Small intestine (tissue), 16 donors: ENCODE measurements at places on chromosomes 11 and 22. TPM values are rescaled to one million over a fixed set of nuclear protein-coding genes. Genes with fewer than 3 reads are reported as not detected.

GRCh38 chr11:6328321-6328720 is 8.0 kb upstream of the CAVIN3 start:
- no peaks in the 10 kb centered on the region for H3K4me1 ChIP-seq
- H3K27ac ChIP-seq = no peak overlapping the region
- no peak overlapping the region for H3K4me3 ChIP-seq

DNA sequence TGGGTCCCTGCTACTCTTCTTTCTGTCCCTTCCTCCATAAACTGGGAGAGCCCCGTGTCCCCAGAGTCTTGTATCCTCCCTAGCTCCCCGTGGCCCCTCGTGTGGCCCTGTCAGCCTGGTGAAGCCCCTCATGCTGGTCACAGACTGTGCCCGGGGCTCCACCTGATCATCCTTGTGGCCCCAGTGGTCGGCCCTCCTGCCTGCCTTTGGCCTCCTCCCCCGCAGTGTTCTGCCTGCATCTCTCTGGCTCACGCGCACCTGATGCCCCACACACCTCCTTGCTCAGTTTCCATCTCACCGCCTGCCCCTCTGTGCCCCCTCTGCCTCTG is 1.2 kb upstream of the CABP2 start:
- no peak overlapping the region for H3K27ac ChIP-seq
- DNase-seq = no peak
- no peaks in the 10 kb centered on the region for H3K36me3 ChIP-seq
- H3K4me1 ChIP-seq = peaks cover 4% of the 10 kb centered on the region
- H3K4me3 ChIP-seq = no peak overlapping the region

DNA sequence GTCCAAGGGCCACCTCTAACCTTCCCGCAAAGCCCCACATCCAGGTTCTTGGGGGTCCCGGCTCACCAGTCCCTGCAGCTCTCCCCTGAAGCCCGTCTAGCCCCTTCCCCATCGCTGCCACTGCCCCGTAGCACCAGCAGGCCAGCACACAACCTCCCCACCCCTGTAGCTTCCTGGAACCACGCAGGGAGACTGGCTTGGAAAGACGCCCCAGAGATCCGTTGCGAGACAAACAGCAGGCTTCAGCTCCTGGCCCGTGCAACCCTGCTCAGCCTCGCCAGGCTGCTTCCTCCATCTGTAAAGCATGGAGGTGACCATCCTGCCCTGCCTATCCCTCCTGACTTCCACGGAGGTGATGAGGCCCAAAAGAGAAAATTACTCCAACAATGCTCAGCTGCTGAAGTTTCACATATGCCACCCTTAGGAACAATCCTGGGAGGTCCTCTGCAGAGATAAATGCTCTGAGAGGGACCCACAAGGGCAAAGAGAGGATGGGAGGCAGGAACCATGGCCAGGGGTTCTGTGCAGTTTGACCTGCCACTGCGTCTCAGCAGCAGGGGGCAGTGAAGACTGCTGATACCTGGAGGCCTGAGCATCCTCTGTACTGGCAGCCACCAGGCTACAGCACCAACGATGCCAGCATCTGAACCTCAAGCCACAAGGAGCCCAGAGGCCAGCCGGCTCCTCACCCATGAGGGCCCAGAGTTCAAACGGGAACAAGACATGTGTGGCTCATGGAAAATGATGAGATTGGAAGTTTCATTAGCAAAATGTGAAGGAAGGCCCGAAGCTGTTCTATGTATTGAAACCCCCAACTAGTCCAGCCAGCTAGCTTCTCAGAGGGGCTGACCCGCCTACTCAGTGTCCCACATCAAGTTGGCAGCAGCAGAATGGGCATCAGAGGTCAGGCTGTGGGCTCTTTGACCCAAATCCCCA is 16.1 kb downstream of the DGCR2 start:
- H3K36me3 ChIP-seq = no peaks in the 10 kb centered on the region
- H3K27me3 ChIP-seq = no peaks in the 10 kb centered on the region
- H3K4me1 ChIP-seq = no peaks in the 10 kb centered on the region
- no peak for DNase-seq
- H3K27ac ChIP-seq = no peak overlapping the region

- no peak overlapping the region for H3K4me3 ChIP-seq
- DNase-seq = no peak
- H3K27me3 ChIP-seq = no peaks in the 10 kb centered on the region
Measured at GRCh38 chr11:120690406-120690805, 178.9 kb downstream of the GRIK4 start.

DNA sequence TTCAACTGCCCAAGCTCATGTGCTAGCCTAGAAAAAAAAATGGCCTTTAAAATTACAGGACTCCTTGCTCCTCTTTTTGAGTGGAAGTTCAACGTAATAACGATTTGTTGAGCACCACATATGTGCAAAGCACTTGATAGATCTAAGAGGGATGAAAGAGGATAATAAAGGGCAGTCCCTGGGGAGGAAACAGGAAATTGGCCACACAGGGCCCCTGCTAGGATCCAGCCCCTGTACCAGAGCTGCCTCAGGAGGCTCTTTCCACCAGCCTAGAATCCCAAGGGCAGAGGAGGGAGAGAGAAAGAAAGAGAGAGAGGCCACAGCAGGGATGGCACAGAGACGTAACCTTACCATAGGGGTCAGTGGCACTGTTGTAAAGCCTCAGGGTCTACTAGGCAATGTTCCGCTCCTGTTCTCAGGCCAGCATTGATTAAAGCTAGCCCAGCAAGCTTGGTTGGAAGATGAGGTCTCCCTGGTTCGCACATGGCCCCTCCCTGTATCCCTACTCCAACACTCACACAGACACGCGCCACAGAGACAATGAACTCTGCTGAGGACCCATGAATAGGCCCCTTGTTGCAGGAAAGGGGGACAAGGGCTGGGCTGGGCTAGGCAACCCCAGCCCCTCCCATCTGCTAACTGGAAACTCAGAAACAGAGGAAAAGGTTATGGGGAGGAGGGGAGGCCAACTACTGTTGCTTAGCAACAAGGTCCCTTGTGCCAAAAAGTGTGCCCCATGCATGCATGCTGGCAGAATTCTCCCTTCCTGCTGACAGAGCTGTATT is at the start of gene TMPRSS5:
Gene TMPRSS5, minus strand, starts transcription at position 438 of the 785 bp plus-strand sequence. Its CDS starts 84 bp downstream, at position 354.
- no peaks in the 10 kb centered on the region for H3K36me3 ChIP-seq
- no peak within 1 kb of the TSS for H3K27ac ChIP-seq
- no peak within 1 kb of the TSS for H3K4me3 ChIP-seq
- H3K27me3 ChIP-seq = no peaks in the 10 kb centered on the region
- no peak for DNase-seq

Gene OR10V1
- not detected for polyA plus RNA-seq

Gene KDELR3
- 60.6 TPM for polyA plus RNA-seq

Gene HOATZ
- polyA plus RNA-seq = not detected
